ENCODE measurements at places on chromosomes 16 and 17.

GRCh38 chr16:84481051-84481735 is 23.3 kb downstream of the MEAK7 start:
- DNase-seq = no peak

DNA sequence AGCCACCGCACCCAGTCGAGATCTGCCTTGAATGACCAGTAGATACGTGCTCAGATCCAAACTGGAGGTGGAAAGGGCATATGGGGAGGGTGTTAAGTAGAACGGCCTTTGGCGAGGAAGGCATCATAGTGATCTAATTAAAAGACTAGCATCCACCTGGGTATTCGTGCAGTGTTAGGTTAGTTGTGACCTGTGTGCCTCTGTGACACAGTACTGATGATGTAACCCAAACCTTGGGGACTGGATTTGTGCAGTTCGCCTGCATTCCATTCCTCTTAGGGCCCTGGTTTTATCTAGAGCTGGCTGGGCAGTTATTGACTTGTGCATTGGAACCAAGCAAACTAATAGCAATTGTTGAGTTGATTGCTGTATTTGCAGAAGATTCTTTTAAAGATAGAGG is 47.9 kb downstream of the SNX29 start:
- no peak for DNase-seq

DNA sequence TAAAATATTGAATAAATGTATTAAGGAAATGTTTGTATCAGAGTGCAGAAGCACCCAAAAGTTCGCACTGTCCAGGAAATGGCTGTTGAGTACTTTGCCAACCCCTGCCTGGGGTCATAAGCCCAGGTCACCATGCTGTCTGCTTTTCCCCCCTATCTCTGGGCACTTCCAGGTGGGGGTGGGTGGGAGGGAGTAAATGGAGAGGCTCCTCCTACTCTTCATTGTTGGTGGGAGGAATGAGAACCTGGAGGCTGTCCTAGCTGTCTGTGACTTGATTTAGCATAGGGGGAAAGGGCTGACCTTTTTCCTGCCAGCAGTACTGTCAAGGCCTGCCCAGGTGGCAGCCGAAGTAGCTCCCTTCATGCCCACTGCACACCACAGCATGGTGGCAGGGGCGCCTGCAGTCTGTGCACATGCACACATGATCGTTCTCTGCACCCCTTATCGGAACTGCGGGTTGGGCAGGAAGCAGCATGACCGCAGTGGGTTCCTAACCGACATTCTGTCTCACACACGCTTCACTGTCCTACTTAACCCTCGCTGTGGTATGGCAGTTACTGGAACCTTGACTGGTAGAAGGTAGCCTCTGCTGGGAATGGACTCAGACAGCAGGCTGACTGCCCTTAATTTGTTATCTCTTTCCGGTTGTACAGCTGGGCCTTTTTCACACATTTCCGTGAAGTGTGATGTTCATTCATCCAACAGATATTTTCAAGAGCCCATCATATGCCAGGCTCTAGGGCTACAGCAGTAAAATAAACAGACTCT is 41.5 kb downstream of the LDHD start:
- DNase-seq = peak; percentile 44

GRCh38 chr17:67520916-67521774 is 144.1 kb downstream of the PITPNC1 start:
- no peak for DNase-seq

GRCh38 chr16:8863594-8864424 is 5.0 kb downstream of the CARHSP1 start:
- DNase-seq = no peak

- no peak for DNase-seq
These were observed 24.9 kb downstream of the SCNN1G start for GRCh38 chr16:23207485-23207884.

DNA sequence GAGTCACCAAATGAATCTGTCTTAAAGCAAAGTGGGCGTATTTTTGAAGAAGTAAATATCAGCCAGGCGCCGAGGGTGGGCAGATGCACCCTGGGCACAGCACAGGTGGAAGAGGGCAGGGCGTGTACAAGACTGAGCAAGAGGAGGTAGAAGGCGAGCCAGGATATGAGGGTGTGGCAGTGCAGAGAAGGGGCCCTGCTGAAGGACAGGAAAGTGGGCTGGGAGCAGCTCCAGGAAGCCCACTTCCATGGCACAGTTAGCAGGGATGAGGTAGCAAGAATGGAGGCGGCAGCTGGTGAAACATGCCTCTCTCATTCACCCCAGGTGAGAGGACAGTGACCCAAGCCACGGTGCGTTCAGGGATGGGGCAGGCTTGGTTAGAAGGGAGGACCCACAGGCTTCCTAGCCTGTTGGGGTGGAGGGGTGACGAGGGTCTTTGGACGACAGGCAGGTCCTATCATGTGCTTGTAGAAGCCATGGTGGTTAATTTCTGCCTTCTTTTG is 149.3 kb downstream of the CLEC16A start:
- no peak for DNase-seq

DNA sequence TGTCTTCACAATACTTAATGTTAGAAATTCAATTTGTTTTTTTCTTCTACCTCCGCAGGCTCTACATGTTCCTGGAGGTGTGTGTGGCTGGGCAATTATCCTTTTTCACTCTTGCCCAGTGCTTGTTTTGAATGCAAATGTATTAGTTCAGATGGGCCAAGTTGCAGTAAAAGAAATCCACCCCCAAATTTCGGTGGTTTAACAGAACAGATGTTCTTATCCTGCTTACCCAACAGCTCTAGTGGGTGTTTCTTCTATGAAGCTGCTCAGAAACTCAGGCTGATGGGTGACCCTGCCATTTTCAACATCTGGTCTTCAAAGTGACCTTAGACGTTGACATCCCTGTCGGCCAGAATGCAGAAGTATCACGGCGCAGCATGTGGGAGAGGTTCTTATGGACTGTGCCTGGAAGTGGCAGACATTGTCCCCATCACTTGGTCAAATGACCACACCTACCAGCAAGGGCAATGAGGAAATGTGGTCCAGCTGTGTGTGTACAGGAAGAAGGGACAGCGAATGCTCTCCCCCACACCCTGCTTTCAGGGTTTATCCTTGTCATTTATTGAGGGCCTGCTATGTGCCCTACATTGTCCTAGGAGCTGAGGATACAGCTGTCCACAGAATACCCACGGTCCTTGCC is 157.3 kb downstream of the CDH13 start:
- no peak for DNase-seq

- no peak for DNase-seq
These were observed 7.7 kb upstream of the MBTPS1 start for GRCh38 chr16:84124257-84125073.

DNA sequence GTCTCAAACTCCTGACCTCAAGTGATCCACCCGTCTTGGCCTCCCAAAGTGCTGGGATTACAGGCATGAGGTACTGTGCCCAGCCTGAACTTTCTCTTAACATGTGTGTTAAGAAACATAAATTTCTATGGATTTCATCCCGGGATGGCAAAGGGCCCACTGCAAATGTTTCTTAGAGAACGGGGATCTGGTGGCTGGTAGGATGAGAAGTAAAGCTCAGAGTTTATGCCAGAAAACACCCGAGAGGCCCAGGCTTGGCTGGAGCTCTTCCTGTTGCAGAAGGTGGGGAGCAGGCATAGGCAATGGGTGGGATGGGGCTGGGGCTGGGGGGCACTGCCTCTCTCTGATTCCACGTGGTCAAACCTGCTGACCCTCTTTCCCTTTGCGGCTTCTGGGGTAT is 5.6 kb upstream of the CARHSP1 start:
- no peak for DNase-seq

All from esophagus squamous epithelium (tissue), 5 donors.